ENCODE measurements at places on chromosomes 12 and 14. TPM values are rescaled to one million over a fixed set of nuclear protein-coding genes. Genes with fewer than 3 reads are reported as not detected.

TEAD4 gene
- 24.1 TPM for total RNA-seq

PTPN21 gene
- 40.0 TPM for total RNA-seq

DNA sequence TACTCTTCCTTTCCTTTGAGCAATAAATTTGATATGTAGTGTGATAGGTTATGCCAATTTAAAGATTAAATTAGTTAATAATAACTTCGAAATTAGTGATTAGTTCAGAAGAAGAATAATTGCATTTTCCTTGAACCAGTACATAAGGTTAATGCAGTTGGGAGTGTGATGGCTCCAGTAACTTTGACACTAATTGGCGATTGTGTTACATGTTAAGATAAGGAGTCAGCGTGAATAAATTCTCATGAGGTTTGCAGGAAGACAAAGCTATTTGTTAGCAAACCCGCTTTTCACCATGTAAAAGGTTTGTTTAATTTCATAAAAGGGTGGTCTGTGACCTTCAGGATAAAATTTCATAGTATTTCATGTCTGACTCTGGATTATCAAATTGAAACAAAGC lies 1226.8 kb downstream of the SLC16A7 start:
- H3K27me3 ChIP-seq, result no peaks in the 10 kb centered on the region
- no peak overlapping the region for H3K27ac ChIP-seq
- no peaks in the 10 kb centered on the region for H3K36me3 ChIP-seq
- H3K4me3 ChIP-seq, result no peak overlapping the region

DNA sequence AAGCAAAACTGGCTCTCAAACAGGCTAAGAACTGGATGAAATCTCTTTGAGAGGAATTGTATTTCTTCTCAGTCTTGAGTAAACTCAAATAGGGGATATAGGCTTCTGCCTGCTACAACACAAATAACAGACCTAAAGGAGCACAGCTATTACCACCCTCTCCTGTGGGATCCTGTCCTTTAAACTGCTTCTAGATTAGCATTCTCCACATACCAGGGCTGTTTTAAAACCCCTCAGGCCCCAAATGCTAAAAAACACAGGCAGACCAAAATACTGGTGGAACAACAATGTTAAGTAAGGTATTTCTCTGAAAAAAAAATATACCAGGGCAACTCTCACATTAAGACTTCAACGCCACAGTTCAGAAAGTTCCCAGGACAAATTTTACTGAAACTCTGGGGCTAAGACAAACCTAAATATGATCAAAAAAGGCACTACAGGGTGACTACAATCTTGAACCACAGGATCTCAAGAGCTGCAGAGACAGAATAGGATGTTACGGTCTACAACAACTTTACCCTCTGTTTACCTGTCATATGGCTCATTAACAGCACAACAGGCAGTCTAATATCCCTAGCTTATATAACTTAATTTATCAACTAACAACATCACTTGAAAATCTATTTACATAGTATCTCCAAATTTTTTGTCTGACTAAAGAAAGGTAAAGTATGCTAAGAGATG lies 7.2 kb downstream of the CPNE8 start:
- H3K4me1 ChIP-seq, result peaks cover 13% of the 10 kb centered on the region
- no peaks in the 10 kb centered on the region for H3K27me3 ChIP-seq
- no peak overlapping the region for H3K4me3 ChIP-seq

Data from chondrocyte (in vitro differentiated cells).